Fibroblast of skin of right biceps (primary cell): ENCODE measurements at places on chromosomes 4 and X.

DNA sequence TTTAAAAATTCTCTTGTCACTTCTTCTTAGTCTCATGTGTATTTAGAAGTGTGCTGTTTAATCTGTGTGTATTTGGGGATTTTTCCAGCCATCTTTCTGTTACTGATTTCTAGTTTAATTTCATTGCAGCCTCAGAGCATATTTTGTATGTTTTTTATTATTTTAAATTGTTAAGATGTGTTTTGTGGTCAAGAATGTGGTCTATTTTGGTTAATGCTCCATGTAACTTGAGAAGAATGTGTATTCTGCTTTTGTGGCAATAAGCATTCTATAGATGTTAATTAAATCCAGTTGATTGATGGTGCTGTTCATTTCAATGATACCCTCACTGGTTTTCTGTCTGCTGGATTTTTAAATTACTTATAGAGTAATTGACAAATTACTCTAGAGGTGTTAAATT lies 38.9 kb downstream of the ANXA10 start:
- DNase-seq = peak; percentile 59

GRCh38 chrX:133229361-133229760 lies 11.2 kb upstream of the TFDP3 start:
- DNase-seq = peak; percentile 73

DNA sequence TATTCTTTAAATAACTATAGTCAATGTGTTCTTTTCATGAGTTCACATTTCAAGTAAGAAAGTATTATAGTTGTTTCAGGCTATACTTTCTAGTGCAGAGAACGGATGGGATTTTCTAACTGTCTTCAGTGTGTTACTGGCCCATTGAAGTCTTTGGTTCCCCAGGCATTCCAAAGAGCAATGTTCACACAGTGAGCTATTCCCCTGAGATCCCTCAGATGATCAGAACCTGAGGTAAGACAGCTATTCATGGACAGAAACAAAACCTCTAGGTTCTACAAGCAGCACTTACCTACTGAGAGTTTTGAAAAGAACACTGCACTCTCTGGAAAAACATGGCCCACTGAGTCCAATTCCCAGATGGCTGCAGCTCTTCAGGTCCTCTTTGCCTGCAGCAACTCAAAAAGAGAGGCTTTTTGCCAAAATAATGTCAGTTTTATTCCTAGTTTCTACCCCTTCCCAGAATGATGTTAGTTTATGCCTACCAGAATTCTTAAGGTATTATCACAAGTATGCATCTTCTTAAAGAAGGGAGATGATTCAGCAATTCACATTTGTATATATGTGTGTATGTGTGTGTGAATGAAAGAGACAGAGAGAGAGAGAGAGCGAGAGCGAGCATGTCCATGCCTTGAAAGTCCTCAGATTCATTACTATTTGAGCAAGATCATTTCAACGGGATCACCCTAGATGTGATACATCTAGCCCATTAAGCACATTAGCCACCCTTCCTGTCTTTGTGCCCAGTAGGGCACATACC lies 146.1 kb downstream of the PDHA2 start:
- peak; percentile 0 for DNase-seq

- DNase-seq = peak; percentile 32
Observed at GRCh38 chrX:52082578-52082977, 13.6 kb upstream of the MAGED4B start.

DNA sequence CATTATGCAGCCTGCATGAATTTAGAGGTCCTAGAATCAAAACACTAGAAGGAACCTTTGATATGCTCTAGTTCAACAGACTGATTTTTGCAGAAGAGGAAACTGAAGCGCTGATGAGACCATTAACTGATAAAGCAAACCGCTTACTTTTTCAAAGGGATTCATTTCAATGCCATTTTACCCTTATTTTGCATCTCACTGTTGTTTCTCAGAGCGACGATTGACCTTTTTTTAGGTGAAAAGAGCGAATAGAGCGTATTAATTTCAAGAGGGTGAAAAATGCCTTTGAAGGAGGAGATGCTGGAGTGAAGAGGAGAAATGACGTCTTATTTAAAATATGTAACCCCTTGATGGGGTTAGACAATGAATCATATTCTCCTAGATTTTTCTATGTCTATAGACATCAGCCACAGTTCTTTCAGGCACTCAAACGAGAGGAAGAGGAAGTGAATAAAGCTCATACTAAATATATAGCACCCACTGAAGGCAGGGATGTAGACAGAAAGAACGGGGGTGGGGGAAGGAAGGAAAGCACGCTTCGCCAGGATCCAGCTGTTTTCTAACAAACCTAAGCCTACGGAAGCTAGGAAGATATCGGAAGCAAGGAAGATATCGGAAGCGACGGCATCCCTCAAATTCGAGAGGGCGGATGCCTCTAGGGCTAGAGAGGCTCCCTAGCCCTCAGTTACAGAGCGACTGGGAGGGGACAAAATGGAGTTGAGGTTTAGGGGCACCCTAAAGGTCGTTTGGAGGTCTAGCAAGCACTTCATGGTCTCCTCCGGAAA lies 848 bp downstream of the ACSL4 start:
- DNase-seq = peak; percentile 79

DNA sequence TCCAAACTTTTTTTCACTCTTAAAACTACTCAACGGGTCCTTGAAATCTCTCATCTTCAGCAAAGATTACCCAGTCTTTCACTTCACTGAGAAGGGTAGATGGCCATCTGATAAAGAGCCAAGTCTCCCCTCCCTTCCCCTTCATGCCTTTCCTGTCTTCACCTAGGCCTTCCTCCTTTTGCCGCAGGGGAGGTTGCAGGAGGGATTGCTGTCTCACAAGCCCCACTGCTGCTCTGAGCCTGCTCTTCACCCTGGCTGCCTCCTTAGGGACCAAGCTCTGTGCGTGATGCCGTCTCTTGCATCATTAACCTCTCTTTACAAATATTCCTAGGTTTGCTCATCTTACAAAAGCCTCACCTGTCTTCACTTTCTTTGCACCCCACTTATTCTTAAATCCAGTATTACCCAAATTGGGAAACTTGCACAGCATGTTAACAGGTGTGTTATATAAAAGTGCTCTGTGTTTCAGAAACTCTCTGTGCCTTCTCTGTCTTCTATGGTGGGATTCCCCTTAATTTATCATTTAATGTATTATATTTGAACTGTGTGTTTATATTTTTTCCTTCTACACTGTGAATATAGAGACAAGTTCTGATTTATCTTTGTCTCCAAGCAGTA lies 3.8 kb downstream of the ZFX start:
- DNase-seq = no peak
